ENCODE measurements at places on chromosomes 16 and 17.

DNA sequence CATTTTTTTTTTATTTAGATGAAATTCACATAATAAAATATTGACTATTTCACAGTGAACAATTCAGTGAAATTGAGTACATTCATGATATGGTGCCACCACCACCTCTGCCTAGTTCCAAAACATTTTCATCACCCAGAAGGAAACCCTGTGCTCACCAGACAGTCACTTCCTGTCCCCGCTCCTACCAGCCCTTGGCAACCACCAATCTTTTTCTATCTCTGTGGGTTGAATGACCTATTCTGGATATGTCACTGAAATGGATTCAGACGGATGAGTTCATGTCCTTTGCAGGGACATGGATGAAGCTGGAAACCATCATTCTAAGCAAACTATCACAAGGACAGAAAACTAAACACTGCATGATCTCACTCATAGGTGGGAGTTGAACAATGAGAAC lies 40.5 kb downstream of the ATP2C2 start:
- DNase-seq: no peak

- DNase-seq: no peak
Measured at GRCh38 chr16:46649588-46650253, 28.5 kb upstream of the SHCBP1 start.

GRCh38 chr17:73157521-73157890 lies 7.3 kb upstream of the SSTR2 start:
- no peak for DNase-seq

- no peak for DNase-seq
Measured at GRCh38 chr17:81195941-81196495, 26.7 kb downstream of the CEP131 start.

- DNase-seq: no peak
Measured at GRCh38 chr17:44039829-44040635, 25.3 kb upstream of the TMEM101 start.

GRCh38 chr16:28187595-28188004 lies 24.2 kb downstream of the XPO6 start:
- DNase-seq: no peak

- DNase-seq: no peak
Measured at GRCh38 chr17:50146230-50146926, 4.1 kb downstream of the PPP1R9B start.

DNA sequence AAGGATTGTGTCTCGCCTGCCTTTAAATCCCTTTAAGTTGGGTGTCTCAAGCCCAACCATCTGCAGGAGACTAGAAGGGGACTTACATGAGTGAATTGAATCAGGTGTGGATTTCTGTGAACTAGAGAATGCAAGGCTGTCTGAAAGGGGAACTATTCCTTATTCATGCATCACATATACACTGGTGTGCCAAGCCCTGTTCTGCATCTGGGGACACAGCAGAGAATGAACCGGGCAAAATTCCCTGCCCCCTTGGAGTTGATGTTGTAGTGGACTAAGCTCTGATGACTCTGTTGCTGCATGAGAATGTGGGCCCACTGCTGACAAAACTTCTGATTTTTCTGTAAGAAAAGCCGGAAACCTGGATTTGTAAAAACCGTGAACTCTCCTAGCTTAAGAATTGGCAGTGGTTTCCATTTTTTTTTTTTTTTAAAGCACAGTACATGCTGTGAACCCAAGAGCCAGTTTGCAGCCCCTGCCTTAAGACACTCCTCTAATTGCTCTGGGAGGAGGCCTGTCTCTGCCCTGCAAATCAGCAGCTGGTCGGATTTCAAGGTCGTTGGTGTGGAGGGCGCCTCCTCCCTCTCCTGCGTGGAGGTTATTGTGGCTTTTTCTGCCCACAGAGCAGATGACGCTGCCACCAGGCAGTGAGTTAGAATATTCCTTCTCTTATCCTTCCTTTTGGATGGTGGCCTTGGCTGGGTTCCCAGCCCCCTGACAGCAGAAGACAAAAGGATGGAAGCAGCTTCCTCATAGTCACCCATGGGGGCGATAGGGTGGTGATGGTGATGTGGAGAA lies 131.0 kb downstream of the PRKCB start:
- no peak for DNase-seq

DNA sequence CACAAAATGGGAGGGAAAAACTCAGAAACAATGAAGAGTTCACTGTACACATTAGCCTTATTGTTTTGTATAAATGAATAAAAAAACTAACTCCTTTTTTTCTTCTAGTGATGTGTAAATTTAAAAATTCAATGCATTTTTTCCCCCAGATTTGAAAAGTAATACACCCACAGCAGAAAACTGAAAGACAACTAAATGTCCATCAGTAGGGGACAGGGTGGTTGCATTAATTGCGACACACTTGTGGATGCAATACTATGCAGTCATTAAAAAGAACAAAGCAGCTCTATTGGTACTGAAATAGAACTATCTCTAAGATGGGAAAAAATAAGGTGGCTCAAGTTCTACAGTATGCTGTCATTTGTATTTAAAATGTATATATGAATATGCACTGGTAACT lies 13.7 kb upstream of the WIPI1 start:
- DNase-seq: no peak

DNA sequence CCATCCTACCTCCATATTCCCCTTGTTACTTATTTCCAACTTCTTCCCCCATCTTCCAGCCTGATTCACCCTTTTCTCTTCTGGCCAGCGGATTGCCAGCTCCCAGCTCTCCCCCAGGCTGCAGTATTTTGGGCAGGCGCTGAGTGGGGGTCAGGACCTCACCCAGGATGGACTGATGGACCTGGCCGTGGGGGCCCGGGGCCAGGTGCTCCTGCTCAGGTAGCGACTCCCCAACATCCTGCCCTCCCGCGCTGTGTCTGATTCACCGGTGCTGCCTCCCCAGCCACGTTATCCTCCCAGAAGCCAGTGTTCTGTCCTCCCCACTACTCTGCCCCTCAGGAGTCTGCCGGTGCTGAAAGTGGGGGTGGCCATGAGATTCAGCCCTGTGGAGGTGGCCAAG lies 15.4 kb downstream of the COX6A2 start:
- DNase-seq: no peak

DNA sequence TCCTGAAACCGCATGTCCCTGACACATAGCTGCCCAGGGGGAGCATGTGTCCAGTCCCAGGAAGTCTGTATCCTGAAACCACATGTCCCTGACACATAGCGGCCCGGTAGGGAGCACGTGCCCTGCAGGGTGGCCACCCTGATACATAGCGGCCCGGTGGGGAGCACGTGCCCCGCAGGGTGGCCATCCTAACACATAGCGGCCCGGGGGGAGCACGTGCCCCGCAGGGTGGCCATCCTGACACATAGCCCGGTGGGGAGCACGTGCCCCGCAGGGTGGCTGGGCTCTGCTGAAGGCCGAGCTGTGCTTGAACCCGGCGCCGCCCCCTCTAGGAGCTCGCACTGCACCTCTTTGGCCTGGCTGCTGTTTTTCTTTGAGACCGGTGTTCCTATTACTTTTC lies 18.7 kb upstream of the RPL13 start:
- DNase-seq: no peak

- no peak for DNase-seq
Measured at GRCh38 chr17:8825802-8826201, 26.6 kb upstream of the MFSD6L start.

GRCh38 chr17:8898126-8898525 lies 30.7 kb upstream of the PIK3R6 start:
- DNase-seq: no peak

GRCh38 chr16:15777533-15778203 lies 79.2 kb downstream of the MYH11 start:
- no peak for DNase-seq
